ENCODE measurements at places on chromosomes 2 and 18. TPM values are rescaled to one million over a fixed set of nuclear protein-coding genes. Genes with fewer than 3 reads are reported as not detected.

The RAX gene
- total RNA-seq, result not detected

The DLX1 gene
- not detected for total RNA-seq

DNA sequence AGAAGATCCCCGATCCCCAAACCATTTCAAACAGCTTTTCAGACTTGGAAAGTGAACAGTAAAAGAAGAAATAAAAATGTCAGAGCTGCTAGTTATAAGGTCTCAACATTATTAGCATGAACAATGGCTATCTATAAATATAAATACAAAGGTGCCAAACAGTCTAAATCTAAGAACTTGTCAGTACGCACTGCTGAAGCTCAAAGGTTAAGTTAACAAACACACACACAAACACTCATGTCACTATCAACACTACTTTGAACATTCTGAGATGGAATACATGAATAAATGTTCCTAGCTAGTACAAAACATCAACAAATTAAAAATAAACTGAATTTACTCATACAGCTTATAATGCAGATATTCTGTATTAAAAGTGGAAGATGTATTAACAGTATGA is 108.7 kb downstream of the CDH2 start:
- DNase-seq, result no peak

The SP140 gene
- total RNA-seq, result 0.10 TPM

- no peak for DNase-seq
Measured at GRCh38 chr2:45134726-45135125, 125.5 kb upstream of the SIX2 start.

DNA sequence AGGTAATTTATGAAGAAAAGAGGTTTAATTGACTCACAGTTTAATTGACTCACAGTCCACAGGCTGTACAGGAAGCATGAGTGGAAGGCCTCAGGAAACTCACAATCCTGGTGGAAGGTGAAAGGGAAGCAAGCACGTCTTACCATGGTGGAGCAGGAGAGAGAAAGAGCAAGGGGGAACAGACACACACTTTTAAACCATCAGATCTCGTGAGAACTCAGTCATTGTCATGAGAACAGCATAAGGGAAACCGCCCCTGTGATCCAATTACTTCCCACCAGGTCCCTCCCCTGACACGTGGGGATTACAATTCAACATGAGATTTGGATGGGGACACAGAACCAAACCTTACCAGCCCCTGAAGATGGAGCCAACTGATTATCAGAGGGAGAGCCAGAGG is 11.2 kb upstream of the PUM2 start:
- DNase-seq, result no peak

DNA sequence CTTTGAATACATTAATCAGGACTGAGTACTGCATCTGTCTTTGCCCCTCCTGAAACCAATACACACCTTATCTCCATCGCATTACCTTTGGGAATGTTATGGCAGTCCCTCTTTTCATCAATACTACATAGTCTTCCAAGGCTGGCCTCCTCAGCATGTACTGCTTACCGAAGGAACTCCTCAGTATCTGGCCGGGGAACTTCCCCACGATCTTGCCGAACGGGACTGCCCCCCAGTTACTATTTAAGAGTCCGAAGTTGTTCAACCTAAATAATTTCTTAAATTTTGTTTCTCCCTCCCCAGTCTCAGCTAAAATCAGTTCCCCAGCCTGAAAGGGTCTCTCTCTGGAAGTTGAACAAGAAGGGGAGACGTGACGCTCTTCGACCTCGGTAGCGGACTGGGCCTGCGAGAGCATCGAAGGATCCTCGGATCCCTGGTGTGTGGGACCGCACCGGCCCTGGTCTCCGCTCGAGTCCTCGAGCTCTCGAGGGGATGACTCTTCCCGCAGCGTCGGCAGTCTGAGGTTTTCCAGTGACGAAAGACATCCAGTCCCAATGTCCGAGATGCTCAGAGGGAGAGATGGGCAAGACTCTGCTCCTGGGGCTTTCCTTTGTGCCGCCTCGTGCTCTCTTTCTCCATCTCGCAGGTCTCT is 489 bp downstream of the TRMT61B start:
- DNase-seq, result peak; percentile 2

DNA sequence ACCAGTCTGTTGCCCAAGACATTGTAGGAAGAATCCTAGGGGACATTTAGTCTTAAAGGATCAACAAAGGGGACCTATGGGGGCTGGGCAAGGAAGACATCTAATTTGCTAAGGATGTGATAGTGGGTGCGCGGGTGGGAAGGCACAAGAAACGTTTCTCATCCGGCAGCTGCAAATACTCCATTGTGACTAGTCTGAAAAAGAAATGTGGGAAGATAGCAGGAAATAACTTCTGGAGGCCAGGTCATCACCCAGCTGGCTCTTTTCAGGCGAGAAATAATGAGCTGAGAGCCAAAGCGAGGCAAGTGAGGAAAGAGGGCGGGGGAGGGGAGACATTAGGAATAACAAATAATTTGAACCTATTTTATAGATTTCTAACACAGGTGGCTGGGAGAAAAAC is 70.3 kb upstream of the NCK2 start:
- DNase-seq, result no peak

GRCh38 chr18:69628774-69629359 is 228.2 kb downstream of the DOK6 start:
- no peak for DNase-seq

DNA sequence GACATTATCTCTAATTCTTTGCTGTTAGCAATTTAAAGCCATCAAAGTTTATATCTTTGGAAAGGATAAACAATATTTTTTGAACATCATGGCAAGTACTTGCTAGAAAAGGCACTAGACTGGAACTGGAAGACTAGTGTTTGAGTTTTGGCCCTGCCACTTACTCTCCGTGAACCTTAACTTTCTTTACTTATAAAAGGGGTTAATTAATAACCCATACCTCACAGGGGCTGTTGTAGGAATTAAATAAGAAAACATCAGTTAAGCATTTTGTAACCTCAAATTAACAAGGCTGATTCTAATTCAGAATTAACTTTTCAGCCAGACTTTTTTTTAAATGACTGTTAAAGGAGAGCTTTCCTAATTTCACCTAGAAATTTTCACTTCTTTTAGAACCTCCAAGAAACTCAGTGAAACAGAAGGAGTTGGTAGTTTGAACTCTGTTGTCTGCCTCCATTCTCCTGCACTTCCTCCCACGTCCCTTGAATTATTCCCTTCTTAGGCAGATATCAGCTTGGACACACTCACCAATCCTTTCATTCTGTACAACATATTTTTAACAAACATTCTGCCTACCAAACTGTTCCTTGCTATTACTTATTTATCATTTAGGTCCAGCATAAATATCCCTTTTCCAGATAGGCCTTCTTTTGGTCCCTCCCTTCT is 79.5 kb downstream of the COX7A2L start:
- DNase-seq, result no peak

GRCh38 chr2:61178603-61179545 is 16.9 kb downstream of the C2orf74 start:
- DNase-seq, result no peak

Measured in glomerular endothelial cell (primary cell).